Right ventricle myocardium superior (tissue), 1 donor: ENCODE measurements at places on chromosomes 7 and 10.

- peak; percentile 83 for DNase-seq
Observed at GRCh38 chr7:50653981-50654425, 88.8 kb upstream of the DDC start.

DNA sequence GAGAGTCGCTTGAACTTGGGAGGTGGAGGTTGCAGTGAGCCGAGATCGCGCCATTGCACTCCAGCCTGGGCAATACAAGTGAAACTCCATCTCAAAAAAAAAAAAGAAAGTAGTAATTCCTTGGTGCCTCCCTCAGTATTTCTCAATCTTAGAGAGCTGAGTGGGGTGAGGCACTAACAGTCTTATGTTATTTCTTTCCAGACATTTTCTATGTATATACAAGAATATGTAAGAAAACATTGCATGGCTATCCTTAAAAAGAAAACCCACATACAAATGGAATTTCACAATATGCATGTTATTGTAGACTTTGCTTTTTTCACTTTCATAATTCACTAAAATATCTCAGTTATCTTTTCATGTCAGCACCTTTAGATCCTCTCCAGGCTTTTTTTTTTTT, 13.6 kb upstream of the SLF2 start:
- no peak for DNase-seq

GRCh38 chr10:104435822-104436221, 82.2 kb downstream of the CFAP58 start:
- DNase-seq, result no peak

- peak; percentile 34 for DNase-seq
Observed at GRCh38 chr7:2045559-2046405, 187.0 kb downstream of the MAD1L1 start.

DNA sequence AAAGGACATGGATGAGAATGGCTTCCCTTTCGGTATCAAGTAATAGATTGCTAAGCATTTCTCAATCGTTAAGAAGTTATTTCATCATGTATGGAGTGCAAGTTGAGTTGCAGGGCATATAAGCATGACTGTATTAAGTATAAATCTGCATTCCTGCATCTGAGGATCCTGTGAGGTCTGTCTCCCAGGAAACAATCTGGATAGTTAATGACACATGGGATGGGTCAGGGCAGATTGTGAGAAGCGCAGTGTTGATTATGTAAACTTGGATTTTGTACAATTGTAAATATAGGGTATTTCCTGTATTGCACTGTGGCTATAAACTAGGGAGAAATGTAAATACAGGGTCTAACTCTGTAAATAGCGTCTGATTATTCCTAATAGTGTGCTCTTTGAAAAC, 102.6 kb downstream of the PLXDC2 start:
- no peak for DNase-seq

GRCh38 chr7:100426516-100426915, 2.0 kb downstream of the ZCWPW1 start:
- no peak for DNase-seq

GRCh38 chr7:44066111-44066460, 719 bp upstream of the PGAM2 start:
- no peak for DNase-seq

- no peak for DNase-seq
Observed at GRCh38 chr7:33109758-33110238, 594 bp upstream of the RP9 start.

- no peak for DNase-seq
Observed at GRCh38 chr10:129288999-129289584, 177.9 kb upstream of the MGMT start.

DNA sequence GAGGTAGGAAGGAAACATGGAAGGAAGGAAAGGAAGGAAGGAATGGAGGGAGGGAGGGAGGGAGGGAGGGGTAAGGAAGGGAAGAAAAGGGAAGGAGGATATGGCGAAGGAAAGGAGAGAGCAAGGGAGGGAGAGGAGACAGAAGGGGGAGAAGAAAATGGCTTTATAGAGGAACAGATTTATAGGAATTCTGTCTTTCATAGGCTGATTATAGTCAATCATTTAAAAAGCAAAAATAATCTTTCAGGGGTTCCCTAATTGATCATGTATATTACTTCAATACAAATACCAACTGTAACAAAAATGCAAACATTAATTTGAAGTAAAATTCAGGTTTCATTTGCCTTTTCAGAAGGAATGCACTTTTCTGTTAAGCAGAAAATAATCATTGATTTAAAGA, 519.1 kb downstream of the MDFIC start:
- DNase-seq, result no peak

DNA sequence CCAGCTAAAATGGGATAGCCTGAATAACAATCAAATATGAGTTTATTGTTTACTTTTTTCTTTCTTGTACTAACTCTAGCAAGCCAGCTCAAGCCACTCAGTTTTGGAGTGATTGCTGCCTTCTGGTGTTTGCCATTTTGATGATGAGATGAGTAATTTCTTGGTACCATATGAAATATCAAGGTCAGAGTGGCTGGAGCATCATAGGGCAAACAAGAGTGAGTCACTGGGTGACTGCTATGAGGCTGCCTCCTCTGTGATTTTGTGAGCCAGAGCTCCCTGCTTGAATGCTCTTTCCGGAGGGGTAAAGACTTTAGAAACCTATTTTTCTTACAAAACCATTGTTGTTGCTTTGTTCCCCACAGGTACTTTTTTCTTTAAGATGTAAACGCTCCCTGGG, 295.6 kb downstream of the PRKG1 start:
- DNase-seq, result no peak

DNA sequence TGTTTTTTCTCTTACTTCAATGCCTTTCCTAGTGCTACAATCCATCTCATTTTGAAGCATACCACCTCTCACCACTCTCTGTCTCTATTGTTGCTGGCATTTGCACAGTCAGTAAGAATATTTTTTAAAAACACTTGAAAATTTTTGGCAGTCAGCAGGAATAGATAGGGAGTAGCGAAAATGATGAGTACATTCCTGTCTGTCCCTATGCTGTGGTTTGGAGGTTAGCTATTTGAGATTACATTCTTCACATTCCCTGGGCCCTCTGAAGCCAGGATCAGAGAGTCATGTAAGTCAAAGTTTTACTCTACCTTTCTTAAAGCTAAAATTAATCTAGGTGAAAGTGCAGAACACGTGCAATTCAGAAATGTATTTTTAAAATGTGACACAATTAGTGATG, 53.0 kb upstream of the MAGI2 start:
- no peak for DNase-seq

GRCh38 chr10:43360086-43360485, 11.3 kb upstream of the FXYD4 start:
- no peak for DNase-seq

DNA sequence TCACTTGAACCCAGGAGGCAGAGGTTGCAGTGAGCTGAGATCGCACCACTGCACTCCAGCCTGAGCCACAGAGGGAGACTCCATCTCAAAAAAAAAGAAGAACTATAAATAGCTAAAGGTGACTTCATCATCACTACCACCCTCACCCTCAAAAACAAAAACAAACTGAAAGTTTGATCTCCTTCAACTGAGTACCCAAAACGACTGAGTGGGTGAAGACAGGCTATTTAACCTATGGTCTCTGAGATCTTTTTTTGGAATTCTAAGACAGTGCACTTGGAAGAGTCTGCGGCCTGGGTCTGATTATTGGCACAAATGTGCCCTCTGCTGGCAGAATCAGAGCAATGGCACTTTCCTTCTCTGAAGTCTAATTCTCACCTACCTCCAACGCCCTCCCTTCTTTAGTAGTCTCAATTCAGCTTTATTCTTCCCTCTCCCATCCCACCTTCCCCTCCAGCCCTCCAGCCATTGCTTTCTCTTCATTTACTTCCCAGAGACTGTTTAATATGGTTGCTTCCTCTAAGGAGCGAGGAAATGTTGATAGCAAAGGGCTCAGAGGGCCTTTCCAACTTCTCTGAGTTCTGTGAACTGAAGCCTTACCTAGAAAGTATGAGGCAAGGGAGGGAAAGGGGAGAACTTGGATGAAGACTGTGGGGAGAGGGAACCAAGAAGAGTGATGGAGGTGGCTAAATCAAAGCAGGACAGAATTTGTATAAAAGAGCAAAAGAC, 2.9 kb upstream of the MYOZ1 start:
- DNase-seq, result no peak

GRCh38 chr7:112748381-112748780, 41.8 kb downstream of the TMEM168 start:
- no peak for DNase-seq
